ENCODE measurements at places on chromosomes 1 and 21.

DNA sequence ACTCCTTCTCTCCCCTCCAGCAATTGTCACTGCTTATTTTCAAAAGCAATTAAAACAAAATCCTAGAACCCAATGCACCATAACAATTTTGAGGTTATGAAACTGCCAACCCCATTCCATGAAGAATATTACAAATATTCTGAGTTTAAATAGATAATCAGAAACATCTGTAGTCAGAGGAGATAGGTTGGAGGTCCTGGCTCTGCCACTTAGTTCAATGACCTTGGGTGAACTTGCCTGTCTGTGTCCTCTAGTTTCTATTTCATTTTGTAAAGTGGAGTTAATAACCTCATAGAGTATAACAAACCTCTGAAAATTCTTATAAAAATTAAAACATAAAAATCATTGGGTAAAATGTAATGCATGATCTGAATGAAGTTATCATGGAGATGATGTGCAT lies 164.6 kb downstream of the KCTD3 start:
- no peak for DNase-seq

DNA sequence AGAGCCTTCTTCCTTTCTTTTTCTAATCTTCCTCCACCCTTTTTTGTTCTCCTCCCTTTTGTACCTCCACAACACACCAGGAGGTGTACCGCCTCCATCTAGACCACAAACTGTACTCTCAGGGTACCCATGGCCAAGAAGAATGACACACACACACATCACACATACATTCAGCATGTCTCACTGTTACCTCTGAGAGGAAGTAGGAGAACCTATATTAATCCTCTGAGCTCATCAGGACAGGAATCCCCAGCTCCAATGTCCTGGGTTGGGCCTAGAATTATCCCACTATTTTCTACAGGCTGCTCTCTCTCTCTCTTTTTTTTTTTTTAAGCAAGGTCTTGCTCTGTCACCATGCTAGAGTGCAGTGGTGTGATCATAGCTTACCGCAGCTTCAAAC lies 36.7 kb downstream of the ATP2B4 start:
- DNase-seq: no peak

GRCh38 chr1:212257157-212257556 lies 28.1 kb upstream of the PPP2R5A start:
- DNase-seq: no peak

GRCh38 chr1:73100216-73100615 lies 817.9 kb upstream of the NEGR1 start:
- no peak for DNase-seq

- no peak for DNase-seq
Measured at GRCh38 chr1:29354511-29355098, 118.3 kb downstream of the PTPRU start.

DNA sequence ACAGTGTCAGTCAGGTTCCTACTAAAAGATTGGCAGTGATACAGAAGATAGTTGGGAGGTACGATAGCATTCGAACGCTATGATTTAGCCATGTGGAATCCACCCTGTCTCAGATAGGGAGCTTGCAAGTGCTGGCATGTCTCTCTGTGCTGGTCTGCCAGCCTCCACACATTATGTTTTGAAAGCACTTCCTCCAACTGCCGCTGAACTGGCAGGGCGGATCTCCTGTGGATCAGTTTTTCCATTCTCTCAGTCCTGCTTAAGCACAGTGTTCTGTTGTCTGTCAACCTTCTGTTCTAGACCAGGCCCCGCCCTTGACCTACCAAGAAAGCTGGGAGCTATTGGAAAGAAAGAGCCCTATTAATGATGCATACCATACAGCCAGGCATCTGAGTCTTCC lies 65.5 kb upstream of the PALMD start:
- no peak for DNase-seq
